Mammary epithelial cell (primary cell): ENCODE measurements at places on chromosomes 3 and 15.

- peak; percentile 48 for DNase-seq
These were observed 350.7 kb upstream of the AZI2 start for GRCh38 chr3:28699283-28699682.

- DNase-seq = no peak
These were observed 590.5 kb upstream of the NAALADL2 start for GRCh38 chr3:174268586-174268985.

DNA sequence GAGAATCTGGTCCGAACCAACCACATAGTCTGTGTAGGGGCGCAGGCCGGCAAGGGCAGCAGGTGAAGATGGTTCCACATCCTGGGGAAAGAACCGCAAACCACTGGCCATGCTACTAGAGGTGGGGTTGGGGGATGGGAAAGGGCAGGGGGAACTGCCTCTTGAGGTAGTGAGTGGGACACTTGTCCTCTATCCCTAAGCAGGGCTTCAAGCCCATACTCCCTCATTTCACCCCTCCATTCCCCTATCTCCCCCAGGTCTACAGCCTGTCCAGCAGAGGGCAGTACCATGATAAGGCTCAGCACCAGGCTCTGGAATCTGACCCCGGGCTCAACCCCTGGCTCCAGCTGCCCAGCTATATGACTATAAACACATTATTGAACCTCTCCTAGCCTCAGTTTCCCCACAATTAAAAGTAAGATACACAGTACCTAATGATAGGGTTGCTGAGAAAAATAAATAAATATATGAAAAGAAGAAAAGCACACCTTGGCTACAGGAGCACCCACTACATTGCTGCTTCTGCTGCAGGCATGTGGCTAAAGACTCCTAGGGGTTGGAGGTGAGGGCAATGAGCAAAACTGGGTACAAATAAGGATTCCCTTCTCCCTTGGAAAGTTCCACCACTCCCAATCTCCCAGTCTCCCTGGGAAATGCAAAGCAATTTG, 6.3 kb downstream of the GORASP1 start:
- DNase-seq = peak; percentile 16

- no peak for DNase-seq
These were observed 2.3 kb upstream of the SYNM start for GRCh38 chr15:99102332-99103235.
